ENCODE measurements at places on chromosomes 1 and 21. TPM values are rescaled to one million over a fixed set of nuclear protein-coding genes. Genes with fewer than 3 reads are reported as not detected.

The STUM gene
- not detected for total RNA-seq

The CFAP57 gene
- total RNA-seq: 0.26 TPM

The DCDC2B gene
- 0.29 TPM for total RNA-seq

DNA sequence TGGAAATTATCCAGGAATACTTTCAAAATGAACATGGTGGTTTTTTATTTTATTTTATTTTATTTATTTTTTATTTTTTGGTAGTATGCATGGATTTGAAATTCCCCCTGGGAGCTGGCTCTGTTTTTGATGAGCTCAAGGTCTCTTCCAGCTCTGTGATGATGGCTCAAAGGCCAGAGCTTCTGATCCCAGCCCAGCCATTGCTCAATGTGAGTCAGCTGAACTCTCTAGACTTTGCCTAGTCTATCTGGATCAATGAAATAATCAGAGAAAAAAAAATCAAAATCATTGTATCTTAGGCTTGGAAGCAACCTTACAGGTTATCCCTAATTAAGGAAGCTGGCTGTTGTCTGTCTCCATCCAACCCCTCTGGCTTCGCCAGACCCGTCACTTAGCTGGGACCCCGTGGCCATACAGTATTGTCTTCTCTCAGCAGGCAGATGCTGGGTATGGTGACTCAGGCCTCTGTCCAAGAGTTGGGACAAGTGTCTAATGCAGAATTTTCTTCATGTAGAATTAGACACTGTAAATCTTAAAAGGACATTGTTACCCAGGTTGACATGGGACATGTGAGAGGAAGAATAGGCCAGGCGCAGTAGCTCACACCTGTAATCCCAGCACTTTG is 90.2 kb upstream of the LPGAT1 start:
- no peak for DNase-seq

GRCh38 chr1:56339786-56340465 is 239.4 kb downstream of the PLPP3 start:
- DNase-seq: no peak

DNA sequence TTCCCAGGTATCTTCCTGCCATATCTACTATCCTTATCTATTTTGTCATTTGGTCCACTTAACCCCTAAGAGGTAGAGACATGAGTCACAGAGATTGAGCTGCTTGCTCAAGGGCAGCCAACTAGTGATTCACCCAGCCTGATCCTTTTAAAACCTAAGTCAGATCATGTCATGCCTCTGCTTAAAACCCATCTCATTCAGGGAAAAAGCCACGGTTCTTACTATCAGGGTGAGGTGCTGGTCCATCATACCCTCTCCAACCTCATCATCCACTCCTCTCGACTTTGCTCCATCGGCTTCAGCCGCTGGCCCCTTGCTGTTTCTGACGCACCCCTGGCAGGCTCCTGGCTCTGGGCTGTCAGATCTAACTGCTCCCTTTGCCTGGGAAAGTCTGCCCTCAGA is 14.4 kb upstream of the PPP1R15B start:
- DNase-seq: no peak

GRCh38 chr1:58844176-58844575 is 60.3 kb upstream of the JUN start:
- DNase-seq: no peak

GRCh38 chr1:65200411-65200810 is 52.4 kb downstream of the AK4 start:
- no peak for DNase-seq

DNA sequence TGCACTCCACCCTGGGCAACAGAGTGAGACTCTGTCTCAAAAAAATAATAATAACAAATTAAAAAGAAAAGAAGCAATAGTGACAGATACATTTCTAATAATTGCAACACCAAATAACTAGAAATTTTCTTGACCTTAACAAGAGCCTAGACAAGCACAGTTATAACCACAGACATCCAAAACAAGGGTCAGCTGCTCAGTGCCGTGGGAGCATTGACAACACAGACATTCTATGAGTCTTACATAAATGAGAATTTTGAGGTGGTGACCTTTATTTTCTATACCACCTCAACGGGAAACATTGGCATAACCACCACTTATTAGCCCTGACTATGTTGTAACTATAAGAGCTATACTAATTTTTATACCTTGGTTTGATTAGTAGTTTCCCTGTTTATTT is 156.1 kb downstream of the NR5A2 start:
- DNase-seq: no peak

DNA sequence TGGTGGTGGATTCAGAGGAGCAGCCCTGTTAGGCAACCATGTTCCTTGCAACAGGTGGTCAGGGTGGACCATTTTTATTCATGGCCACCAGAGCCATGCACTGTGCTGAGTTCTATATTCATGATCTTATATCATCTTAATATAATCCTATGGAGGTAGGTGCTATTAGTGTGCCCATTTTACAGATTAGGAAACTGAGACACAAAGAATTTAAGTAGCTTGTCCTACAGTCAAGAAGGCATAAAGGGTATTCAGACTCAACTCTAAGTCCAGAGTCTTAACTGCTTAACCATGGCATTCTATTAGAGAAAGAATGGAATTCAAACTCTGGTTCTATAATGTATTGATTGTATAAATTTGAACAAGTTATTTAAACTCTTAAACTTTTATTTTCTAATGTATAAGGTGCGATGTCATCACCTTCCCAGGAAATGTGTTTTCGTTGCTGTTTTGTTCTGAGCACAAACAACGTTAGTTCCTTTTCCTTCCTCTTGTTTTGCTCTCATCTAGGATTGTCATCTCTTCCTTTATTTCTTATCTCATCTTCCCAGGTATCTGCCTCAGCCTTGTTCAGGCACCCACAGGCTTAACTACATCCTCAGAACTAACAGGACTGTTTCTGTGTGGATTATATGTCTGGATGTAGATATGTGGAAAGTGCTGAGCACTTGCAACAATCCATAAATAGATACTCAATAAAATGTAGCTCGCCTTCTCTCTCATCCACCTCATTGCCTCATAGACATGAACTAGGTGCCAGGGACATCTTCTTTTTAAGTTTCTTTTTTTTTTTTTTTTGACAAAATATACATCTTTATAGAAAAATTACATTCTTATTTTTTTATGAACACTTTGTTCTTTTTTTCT is 207.1 kb downstream of the NFIA start:
- no peak for DNase-seq

DNA sequence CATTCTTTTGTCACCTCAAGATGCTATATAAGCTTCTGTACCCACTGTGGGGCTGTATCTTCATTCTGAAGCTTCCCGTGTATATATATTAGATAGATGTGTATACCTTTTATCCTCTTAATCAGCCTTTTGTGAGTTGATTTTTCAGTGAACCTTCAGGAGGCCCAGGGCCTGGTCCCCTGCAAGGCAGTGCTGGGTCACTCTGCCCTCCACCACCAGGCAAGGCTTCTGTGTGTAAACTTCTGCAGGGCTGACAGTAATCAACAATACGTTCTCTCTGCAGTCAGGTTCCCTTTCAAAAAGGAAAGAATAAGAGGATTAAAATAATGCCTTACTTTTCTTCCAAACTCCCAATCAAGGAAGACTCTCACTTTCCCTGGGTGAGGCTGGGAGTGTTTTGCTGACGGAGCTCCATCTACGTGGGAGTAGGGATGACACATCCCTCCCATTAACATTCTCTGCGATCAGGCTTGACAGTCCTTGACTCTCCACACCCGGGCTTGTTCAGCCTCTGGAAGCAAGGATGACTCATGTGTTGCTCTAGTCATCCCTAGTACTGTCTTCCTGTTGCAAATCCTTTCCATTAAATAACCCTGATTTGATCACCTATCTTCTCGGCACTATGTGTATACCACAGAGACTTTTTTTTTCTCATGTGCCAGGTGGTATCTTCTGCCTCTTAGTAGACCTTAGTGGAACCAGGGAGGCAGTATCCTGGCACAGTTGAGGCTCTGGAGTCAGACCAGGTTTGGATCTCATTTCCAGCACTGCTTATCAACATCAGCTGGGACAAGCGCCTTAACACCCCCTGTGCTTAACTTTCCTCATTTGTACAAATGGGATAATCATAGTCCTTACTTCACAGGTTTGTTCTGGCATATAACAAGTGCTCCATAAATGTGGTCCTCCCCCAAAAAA is 70.3 kb upstream of the KCNK1 start:
- no peak for DNase-seq

DNA sequence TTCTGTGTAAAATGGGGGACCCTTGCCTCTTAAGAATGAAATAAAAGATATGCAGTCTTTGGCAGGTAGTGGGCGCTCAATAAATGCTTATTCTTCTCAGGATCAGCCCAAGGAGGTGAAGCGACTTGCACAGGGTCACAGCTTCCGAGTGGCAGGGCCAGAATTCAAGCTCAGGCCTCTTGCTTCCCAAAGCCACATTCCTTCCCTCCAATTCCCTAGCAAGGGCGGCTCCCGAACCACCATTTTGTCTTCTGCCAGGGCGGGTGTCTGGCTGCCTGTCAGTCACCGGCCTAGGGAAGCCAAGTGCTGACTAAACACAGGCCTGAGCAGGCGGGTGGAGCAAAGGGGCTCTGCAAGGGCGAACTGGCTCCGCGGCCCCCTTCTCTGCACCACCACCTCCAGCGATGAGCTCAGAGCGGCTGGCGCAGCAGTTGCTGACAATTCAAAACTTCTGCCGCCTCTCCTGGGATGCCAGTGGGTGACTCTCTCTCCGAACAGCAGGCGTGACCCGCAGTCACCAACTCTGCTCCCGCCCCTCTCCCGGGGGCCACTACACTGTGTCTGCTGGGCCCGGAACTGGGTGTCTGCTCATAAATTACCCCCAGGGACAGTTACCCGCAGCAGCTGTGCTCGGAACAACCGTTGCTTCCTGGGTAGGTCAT is 10.8 kb downstream of the GPR3 start:
- peak; percentile 87 for DNase-seq

- DNase-seq: no peak
These were observed 112.5 kb downstream of the ADSS2 start for GRCh38 chr1:244339073-244339692.

DNA sequence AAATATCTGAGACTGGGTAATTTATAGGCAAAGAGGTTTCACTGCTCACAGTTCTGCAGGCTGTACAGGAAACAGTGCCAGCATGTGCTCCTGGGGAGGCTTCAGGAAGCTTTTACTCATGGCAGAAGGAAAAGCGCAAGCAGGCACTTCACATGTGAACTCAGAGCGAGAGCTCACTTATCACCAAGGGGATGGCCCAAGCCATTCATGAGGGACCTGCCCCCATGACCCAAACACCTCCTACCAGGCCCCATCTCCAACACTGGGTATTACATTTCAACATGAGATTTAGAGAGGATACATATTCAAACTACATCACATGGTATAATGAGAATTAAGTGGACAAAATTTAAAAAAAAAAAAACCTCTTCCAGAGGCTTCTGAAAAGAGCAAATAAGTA is 13.7 kb downstream of the WASF2 start:
- no peak for DNase-seq

DNA sequence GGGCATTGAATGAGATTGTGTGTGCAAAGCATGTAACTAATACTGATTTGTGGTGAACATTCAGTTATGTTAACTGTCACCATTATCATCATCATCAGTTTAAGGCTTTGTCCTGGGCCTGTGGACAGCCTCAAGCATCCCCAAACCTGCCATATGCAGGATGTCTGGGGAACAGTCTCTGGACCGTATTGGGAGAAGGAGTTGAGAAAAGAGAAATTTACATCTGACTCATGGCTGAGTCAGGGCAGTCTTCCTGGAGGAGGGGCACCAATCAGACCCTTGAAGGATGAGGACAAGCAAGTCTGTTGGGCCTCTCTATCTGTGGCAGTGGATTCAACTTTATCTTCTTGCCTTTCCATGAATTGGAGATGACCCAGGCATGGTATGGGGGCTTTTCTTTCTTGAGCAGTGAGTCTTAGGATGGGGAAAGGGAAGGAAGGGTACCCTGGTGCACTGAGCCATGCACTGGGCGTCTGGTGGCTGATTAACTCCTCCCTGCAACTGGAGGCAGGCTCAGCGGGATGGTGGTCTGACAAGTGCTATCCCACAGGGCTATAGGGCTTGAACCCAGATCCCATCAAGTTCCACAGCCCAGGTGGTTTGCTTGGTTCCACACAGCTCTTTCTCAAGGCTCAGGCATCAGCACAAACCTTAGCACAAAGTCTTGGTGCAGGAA is 2.9 kb downstream of the PADI3 start:
- no peak for DNase-seq

DNA sequence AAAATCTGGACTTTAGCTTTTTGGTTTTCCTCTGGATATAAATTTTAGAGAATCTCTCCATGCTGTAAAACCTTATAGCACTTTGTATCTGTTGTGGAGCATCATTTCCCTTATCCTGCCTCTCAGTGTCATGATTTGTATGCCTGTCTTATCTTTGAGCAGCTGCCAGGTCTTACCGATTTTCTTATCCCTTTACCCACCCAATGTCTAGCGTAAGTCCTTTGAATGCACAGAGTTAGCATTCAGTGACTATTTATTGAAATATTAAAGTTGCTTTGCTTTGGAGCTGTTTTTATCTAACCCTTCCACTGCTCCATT is 37.3 kb downstream of the CDC7 start:
- no peak for DNase-seq

DNA sequence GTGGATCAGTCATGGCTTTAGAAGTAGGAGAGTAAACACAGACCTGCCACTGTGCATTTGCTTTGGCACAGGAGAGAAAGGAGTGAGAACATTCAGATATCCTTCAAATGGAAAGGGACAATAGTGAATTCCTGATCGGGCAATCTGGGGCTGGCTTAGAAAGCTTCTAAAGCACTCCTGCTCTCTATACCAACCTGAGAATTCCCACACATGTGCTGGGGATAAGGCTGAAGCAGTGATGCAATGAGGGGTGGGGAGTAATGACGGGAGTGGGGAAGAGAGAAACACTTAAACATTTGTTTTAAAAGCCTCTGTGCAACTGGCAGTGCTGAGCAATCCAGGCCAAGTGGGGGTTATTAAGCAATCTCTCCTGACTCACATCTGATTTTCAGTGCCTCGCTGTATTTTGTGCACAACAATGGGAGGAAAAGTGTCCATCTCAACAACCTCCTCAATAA is 108.8 kb downstream of the KIAA0319L start:
- DNase-seq: no peak

DNA sequence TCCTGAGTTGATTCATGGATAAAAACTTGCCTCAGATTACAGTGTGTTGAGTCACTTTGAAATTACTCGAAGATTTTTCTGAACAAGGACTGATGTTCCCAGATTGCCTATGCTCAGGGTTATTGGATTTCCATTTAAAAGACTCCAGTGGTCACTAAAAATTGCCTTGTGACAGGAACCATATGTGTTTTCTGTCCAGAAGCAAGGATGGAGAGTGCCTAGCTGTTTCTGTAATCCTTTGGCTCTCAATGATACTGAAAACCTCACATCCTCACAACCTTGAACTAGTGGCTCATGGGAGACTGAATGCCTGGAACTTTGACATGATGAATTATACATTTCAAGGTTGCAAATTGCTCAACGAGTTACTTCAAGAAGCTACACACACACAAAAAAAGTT is 1271.8 kb downstream of the BRINP3 start:
- no peak for DNase-seq

DNA sequence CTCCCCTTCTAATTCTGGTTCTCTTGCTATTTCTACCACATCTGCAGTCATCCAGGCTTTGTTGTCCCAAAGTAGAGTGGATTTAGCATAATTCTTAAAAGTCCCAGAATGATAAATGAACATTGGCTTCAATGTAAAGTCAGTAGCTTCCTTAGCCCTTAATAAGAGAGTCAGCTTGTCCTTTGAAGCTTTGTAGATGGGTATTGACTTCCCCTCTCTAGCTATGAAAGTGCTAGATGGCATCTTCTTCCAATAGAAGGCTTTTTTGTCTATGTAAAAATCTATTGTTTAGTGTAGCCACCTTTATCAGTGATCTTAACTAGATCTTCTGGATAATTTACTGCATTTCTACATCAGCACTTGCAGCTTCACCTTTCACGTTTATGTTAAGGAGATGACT is 181.4 kb upstream of the B3GALT2 start:
- DNase-seq: no peak

- DNase-seq: peak; percentile 27
These were observed 43.3 kb downstream of the POU2F1 start for GRCh38 chr1:167263819-167264464.
